ENCODE measurements at places on chromosomes 5 and 9. TPM values are rescaled to one million over a fixed set of nuclear protein-coding genes. Genes with fewer than 3 reads are reported as not detected.

Gene KCNN2
- 13.1 TPM for total RNA-seq

Gene ARHGEF39
- 2.9 TPM for total RNA-seq

Gene GALNT10
- 25.6 TPM for total RNA-seq

Gene JAKMIP2
- 2.9 TPM for total RNA-seq

Gene ACOT12
- 1.3 TPM for total RNA-seq

Gene CRAT
- 49.1 TPM for total RNA-seq

Gene RGMB
- 26.4 TPM for total RNA-seq

Gene RASGEF1C
- 0.93 TPM for total RNA-seq

Gene TMC1
- total RNA-seq: 0.41 TPM

Gene SH3GL2
- 2.9 TPM for total RNA-seq

Gene ZNF483
- total RNA-seq: 14.8 TPM

Gene PDLIM7
- total RNA-seq: 184 TPM

Gene FABP6
- total RNA-seq: not detected

Gene PRLR
- total RNA-seq: 27.6 TPM

Data from metanephros (tissue), 2 donors.